COLO829 (cell line): ENCODE measurements at places on chromosomes 5 and 9.

GRCh38 chr5:139667730-139668063 lies 19.5 kb downstream of the CXXC5 start:
- no peak for DNase-seq

DNA sequence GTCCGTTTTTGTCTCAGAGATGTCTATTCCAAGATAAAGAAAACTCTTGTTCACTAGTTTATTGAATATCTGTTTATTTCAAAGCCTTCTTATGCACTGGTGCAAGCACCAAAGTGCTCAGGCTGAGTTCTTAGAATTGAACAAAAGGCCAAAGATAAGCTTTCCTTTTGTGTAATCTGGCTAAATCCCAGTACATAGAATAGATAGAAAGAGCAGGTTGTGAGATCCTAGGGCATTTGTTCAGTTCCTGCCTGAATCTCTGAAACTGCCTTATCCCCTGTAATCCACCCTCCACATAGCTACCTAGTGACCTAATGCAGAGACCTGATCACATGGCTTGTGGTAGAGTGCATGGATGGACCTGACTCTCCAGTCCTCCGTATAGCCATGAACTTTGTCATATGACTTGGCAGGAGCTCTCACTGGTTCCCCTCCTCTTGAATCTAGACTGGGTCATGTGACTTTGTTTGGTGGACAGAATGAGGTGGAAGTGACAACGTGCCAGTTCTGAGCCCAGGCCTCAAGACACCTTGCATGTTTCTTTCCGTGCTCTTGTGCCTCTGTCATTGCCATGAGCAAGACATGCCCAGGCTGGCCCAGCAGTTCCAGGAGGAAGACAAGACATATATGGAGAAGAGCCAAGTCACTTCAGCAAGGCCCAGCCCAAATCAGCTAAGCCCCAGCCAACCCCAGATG lies 139.3 kb upstream of the SHB start:
- no peak for DNase-seq

GRCh38 chr9:76586390-76587314 lies 127.7 kb downstream of the GCNT1 start:
- DNase-seq = no peak

GRCh38 chr9:35517131-35517530 lies 27.2 kb downstream of the RUSC2 start:
- peak; percentile 97 for DNase-seq

- peak; percentile 82 for DNase-seq
Measured at GRCh38 chr9:113578882-113579282, 115.4 kb downstream of the RGS3 start.

DNA sequence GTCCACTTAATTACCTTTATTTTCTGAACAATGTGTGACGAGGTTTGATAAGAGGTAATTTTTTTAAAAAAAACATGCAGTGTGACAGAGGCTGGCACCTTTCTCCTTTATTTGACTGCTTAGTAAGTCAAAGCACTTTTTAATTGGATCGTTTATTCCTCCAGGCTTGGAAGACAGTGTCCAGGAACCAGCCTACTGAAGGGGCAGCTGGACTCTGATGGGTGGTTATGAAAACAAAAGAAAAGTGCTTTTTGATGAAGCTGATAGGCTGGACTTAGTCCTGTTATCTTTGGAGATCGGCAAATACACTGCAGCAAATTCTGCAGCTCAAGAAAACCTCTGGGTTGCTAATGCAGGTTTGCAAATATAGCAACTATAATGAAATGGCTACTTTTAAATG lies 141.7 kb downstream of the DCP2 start:
- no peak for DNase-seq

DNA sequence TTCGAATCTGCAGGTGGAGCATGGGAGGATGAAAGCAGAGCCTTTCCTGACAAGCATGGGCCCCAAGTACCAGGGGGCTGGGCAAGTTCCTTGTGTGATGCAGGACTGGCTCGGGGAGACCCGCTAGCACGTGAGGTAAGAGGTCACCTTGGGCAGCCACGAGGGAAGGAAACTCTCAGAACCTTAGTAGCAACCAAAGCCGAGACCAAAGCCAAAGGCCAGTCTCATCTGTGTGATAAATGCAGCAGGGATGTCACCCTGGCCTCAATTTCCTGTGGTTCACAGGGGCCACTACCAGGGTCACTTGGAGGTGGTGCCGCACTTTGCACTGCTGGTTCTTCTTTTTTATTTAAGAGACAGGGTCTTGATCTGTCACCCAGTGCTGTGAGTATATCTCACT lies 39.5 kb downstream of the PRRT1B start:
- no peak for DNase-seq

- no peak for DNase-seq
Measured at GRCh38 chr9:72204062-72204461, 54.8 kb downstream of the GDA start.

DNA sequence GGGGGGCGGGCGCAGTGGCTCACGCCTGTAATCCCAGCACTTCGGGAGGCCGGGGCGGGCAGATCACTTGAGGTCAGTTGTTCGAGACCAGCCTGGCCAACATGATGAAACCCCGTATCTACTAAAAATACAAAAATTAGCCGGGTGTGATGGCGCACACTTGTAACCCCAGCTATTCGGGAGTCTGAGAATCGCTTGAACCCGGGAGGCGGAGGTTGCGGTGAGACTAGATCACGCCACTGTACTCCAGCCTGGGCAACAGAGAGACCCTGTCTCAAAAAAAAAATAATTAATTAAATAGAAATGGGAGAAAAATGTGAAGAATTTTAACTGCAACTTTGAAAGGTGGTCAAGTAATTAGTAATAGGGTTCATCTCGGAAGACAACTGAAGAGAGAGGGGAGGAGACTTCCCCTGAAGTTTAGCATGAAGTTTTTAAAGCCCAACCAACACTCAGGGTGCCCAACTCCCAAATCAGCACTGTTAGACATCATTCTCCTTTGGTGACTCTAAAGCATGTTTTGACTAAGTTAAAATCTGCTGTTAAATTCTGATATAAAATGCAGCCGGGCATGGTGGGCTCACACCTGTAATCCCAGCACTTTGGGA lies 1.4 kb upstream of the CSNK1A1 start:
- no peak for DNase-seq

- DNase-seq = no peak
Measured at GRCh38 chr5:145362266-145362665, 472.9 kb downstream of the PRELID2 start.

GRCh38 chr9:14293801-14294200 lies 20.1 kb downstream of the NFIB start:
- DNase-seq = no peak

GRCh38 chr9:137463931-137464290 lies 4.8 kb upstream of the NSMF start:
- DNase-seq = no peak

GRCh38 chr5:57720656-57721055 lies 238.0 kb upstream of the ACTBL2 start:
- DNase-seq = no peak

- DNase-seq = no peak
Measured at GRCh38 chr5:101806410-101806809, 489.7 kb downstream of the SLCO4C1 start.

GRCh38 chr9:118931941-118932340 lies 437.3 kb downstream of the BRINP1 start:
- DNase-seq = no peak
